ENCODE measurements at places on chromosomes 16 and 17.

DNA sequence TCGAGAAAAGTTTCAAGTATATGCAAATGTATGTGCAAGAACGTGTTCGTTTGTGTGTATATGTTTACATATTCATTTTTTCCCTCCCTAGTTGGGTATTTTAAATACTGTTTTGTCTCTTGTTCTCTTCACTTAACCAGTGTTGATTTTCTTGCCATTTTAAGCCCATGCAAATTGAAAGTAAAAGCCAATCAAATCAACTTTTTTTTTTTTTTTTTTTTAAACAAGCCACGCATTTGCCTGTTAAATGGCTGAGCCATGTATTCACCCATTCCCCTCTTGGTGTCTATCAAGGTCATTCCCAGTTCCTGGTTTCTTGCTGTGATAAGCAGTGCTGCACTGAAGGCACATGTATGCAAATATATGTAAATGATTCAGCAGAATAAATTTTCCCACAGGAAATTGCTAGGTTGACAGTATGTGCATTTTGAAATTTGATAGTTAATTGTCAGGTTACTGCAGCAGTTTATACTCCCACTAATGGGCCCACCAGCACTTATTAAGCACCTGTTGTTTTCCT is 12.2 kb downstream of the ABCC1 start:
- DNase-seq, result no peak

DNA sequence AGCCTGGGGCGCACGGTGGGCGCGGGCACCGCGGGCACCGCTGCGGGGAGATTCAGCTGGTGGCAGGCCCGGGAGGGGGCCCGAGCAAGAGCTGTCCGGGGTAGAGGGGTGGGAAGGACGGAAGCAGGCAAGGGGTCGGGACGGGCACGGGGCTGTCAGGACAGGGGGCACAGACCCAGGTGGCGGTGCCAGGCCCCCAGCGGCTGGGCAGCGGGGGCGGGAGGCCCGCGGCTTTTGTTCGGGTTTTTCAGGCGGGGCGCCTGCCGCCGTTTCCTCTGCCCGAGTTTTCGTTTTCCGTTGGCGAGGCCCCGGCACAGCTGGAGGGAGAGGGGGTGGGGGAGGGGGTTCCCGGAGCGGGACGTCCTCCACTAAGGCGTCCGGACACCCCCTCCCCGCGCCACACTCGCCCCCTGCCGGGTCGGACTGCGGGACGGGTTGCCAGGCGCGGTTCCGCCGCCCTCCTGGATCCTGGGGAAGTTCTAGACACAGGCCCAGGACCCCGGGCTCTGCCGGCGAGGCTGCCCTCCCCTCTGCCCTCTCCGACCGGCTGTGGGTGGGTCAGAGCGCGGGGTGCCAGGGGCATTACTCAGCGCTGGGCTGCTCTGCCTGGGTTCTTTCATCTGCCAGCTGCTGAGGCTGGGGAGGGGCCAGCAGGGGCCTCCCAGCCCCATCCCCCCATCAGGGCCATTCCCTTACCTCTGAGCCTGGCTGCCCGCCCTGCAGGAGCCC is 543 bp downstream of the ARHGAP23 start:
- peak; percentile 68 for DNase-seq

- DNase-seq, result peak; percentile 43
These were observed 16.7 kb upstream of the SLC12A3 start for GRCh38 chr16:56848029-56848936.

DNA sequence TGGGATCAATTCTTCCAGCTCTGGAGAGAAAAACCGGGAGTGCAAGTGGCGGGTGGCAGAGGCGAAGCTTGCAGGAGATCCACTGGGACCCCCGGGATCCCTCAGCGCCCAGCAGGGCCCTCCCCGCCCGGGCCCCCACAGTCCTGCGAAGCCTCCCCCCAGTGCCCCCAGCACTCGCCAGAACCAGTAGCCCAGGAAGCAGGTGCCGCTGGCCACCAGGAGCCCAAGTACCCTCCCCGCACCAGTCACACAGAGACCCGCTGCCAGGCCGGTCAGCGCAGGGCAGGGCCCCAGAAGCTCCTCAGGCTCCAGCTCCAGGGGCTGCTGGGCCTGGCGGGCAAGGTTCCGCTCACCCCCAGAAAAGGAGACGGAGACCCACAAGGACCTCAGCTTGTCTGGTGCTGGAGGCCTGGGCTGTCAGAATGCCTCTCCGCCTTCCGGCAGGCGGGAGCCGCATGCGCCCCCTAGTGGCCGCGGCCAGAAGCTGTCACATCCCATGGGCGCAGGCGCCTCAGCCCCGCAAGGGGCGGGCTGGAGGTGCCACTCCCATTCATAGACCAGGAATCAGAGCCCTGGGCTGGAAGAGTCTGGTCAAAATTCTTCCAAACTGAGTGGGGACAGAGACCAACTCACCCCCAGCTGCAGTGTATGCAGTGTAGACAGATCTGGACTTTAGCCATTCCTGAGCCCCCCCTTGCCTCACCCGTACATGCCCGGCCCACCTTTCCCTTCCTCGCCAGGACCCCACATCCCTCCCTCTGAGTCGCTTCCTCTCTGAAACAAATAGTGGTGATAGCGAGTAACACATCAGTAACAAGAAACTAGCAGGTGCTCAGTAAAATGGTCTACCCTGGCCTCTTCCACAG is 1002.3 kb downstream of the KCNJ18 start:
- DNase-seq, result no peak

GRCh38 chr17:30476726-30477082 is 504 bp upstream of the GOSR1 start:
- DNase-seq, result no peak

DNA sequence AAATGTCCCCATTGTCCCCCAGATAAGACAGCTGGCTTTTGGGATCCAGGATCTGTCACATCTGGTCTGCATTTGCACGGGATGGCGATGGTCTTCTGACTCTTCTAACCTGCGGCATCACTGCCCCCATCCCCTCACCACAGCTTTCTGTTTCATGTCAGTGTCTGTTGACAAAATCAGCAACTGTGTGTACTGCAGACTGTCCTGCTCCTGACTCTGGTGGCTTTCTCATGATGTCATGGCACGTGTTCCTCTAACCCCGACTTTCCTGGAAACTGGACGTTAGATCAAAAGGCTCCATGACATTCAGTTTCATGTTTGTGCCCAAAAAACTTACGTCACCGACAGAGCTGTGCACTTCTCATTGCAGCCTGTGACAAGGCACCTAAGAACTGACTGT is 30.1 kb upstream of the CPNE2 start:
- DNase-seq, result no peak

Data from heart right ventricle (tissue), 16 donors.